Stimulated activated CD4-positive, alpha-beta T cell treated with anti-CD3 and anti-CD28 coated beads, Interleukin-12 subunit alpha, Interleukin-12 subunit beta, amount 100 ng/mL, for 24 hours (primary cell): ENCODE measurements at places on chromosomes 2 and 18.
A peak's percentile ranks its signal among the peaks of the same experiment; 100 is the strongest.

GRCh38 chr18:49491534-49491856 is 4.5 kb upstream of the C18orf32 start:
- DNase-seq, result no peak

- DNase-seq, result no peak
These were observed 7.4 kb downstream of the DCTN1 start for GRCh38 chr2:74372674-74373073.

DNA sequence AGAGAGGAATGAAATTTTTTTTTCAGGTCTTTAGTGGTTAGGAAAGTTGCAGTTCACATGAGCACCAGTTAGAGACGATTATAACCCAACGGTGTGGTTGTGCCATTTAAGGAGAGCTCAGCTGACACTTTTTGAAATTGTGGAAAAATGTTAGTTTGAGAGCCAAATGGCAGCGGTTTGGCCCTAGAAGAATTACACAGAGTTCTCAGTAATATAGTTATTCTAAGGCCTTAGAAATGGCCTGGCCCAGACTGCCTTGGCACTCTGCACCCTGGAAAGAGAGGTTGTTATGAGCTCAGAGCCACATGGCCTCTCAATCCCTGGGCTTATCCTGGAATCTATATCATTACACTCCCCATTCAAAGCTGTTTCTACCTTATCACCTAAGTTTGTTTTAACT is 117.4 kb downstream of the RHBDD1 start:
- no peak for DNase-seq

GRCh38 chr2:207141386-207141785 is 24.4 kb downstream of the KLF7 start:
- DNase-seq, result no peak

DNA sequence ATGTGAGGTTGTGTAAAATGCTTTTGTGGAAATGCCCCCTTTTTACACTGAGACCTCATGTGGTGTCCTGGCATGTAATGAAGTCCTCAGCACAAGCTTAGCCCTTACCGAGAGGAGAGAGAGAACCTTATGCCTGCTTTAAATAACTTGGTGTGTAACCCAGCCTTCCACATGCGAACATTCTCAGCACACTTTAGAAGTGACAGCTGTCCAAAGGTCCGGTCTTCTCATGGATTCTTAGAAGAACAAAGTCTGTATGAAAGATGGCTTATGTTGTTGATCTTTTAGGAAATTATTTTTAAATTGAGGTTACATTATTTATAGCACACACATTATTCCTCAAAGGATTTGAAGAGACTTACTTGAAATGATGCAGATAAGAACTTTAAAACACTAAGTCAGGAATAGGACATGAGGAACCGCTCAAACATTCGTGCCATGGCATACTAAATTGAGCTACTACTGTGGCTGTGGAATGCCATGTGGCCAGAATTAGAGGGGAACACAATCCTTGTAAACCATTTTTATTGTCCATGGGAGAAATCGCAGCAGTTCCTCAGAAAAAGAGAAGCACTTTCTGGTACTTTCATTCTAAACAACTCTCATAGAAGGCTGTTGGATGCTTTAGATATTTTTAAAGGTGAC is 79.6 kb downstream of the WDSUB1 start:
- DNase-seq, result no peak

GRCh38 chr2:8803658-8804379 is 33.6 kb downstream of the KIDINS220 start:
- peak; percentile 42 for DNase-seq

DNA sequence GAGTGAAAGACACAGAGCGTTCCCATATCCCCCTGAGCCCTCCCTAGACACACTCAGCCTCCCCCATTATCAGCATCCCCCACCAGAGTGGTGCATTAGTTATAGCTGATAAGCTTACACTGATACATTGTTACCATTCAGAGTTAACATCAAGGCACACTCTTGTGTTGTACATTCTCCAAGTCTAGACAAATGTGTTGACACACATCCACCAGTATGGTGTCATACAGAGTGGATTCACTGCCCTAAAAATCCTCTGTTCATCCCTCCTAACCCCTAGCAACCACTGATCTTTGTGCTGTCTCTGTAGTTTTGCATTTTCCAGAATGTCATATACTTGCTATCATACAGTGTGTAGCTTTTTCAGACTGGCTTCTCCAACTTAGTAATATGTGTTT is 78.0 kb upstream of the RPL31 start:
- DNase-seq, result no peak

DNA sequence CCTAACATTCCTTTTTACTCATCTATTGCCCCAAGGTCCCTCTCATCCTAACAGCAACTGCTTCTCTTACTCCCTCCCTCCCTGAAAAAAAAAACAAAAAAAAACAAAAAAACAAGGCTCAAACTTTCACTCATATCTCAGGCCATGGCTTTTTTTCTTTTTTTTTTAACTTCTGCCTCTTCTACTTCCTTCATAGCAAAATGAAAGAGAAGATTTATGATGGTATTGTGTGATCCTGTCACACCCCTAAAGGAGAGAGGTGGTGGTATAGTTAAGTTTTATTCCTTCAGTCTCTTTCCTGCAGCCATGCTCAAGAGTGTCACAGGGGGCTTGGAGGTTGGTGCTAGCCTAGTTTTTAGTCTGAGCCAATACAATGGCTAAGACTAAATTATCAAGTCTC is 21.5 kb upstream of the EPC2 start:
- no peak for DNase-seq

GRCh38 chr18:2883076-2883735 is 36.4 kb downstream of the EMILIN2 start:
- DNase-seq, result peak; percentile 34

- no peak for DNase-seq
These were observed 495.8 kb downstream of the NRXN1 start for GRCh38 chr2:50535971-50536759.

DNA sequence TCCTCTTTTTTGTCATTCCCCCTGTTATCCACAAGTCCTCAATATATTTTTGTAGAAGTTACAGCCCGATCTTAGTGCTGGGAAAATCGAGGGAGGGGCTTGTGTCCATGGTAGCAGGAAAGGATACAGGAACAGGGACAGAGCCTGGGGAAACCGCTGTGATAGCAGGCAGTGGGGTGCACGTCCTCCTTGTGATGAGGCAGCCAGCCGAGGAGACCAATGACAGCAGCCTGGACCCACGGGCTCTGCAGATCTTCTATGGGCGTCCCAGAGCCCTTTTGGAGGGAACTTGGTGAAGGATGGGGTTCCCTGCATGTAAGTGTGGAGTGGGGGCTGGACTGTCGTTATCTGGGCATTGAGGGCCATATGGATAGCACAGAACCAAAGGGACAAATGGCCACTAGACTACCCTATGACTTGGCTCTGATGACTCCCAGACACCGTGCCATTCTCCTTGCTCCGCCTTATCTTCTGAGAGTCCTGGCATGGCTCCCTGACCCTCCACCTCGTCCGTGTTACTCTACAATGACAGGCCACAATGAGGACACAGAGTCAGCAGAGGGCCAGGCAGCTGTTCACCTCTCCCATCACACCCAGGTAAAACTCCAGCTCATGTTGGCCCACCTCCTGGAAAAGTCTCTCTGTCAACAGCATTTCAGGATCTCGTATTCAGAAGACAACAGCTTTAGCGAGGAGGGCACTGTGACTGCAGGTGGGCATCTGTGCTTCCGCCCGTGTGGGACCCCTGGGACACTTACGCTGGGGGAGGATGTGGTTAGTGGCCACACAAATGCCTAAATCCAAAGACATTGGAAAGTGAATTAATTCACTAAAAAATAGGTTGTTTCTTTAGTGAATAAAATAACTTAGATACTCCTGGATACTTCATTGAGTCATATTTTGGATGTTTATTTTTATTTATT is 100.1 kb downstream of the VAPA start:
- DNase-seq, result no peak

GRCh38 chr2:241122376-241123002 is 20.4 kb upstream of the MTERF4 start:
- DNase-seq, result no peak

DNA sequence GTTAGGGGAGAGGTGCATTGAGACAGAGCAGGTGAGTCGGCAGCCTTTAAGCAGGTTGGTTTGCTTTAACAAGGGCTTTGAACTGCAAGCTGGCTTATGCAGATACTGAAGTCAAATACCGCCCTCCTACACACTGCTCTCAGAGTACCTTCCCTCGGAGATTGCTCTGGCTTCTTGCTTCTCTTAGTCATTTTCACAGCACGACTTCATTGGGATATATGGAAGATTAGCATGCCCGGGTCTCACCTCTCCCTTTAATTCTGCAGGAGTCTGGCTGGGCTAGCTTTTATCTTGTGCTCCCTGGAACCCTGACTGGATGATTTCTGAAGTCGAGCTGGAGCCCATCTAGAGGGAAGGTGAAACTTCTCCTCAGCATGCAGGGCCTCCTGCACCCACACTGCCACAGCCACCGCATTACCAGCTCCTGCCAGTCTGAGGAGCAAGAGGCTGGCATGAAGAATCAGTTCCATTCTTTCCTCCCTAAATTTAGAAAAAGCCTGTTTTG is 395.5 kb upstream of the HNRNPA3 start:
- no peak for DNase-seq

DNA sequence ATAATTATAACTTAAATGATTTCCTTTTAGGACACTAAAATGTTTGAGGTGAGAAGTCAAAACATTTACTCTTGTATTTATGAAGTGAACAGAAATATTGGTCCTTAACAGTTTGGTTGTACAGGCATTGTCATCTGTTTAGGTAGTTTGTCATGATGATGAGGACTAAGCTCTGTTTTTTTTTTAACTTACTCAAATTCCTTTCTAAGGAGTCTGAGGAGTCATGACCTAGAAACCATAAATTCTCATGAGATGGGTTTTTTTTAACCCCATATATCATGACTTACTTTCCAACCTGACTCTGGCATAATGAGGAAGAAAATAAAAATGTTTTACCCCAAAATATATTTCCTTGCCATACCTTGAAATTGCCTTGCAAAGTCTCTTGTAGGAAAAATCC is 1176.2 kb downstream of the SUCLG1 start:
- no peak for DNase-seq

DNA sequence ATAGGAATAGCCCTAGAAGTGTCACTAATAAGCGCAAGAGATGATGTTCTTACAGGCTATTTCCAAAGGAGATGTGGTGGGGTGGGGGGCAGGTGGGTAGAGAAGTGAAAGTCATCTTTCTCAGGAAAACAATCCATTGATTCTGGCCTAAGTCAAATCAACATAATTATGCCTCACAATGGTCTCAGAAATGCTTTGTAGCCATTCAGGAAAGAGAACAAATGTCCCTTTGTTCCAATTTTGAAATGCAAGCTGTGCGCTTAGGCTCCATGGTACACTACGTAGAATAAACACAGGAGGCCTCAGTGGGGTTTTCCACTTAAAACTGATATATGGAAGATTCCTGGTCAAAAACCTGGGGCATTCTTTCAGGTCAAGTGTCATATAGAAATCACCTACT is 529.9 kb upstream of the KLHL29 start:
- no peak for DNase-seq

- DNase-seq, result no peak
These were observed 82.4 kb downstream of the RBMS1 start for GRCh38 chr2:160411167-160411566.

DNA sequence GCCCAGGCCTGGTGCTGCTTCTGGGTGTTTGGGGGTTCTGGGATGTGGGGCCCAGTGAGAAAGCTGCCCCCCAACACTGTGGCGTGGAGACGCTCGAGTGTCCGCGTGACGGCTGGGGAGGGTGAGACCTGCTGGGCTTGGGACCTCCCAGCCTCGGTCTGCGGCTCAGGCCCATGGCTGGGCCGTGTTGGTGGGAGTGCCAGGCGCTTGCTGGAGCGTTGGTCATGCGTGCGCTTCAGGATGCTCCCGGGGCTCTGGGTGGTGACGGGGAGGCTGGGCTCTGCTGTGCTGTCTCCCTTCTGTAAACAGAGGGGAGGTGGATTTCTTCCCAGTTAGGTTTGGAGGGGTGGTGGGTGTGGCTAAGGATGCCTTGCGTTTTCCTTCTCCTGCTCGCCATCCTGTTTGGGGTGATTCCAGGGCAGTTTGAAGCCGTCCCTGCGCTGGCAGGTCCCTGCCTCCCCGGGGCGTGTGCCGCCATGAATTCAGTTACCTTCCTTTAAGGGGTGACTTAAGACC is 606 bp downstream of the GAL3ST2 start:
- no peak for DNase-seq

DNA sequence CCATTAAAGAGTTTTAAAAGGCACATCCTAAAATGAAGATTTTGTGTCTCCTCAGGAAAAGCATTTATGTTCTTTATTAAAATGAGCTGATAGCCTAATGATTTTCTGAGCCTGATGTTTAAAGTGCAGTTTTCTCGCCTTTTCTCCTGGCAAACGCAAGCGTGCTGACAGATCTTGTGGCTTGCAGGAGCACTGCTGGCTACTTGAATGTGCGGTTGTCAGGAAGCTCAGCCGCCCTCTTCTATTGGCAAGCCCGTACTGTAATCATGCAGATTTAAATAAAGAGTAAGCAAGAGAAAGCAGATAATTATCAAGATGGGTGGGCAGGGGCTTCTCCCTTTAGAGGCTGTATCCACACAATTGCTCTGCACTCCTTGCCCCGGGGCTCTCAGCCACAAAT is 139.5 kb upstream of the SPHKAP start:
- DNase-seq, result no peak

DNA sequence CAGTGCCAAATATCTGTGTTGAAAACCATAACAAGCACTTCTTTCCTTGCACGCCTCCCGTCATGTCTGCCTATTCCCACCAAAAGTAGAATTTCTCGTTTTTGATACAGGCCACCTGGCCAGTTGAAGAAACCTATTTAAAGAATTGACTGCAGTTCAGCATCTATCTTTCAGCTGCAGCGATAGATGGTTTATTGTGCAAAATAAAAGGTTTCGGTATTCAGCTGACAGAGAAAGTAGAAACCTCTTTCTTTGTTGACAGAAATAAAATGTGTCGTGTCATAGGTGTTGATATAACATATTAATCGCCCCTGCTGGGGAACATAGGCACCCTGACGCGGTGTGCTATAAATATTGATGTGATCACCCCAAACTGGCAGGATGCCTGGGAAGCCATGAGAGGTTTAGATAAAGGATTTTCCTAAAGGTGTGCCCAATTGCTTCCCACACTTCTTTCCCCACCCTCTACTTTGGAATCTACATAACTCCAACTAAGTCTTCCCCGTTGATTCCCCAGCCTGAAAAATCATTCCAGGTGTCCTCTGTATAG is 570.4 kb downstream of the CCDC85A start:
- no peak for DNase-seq

DNA sequence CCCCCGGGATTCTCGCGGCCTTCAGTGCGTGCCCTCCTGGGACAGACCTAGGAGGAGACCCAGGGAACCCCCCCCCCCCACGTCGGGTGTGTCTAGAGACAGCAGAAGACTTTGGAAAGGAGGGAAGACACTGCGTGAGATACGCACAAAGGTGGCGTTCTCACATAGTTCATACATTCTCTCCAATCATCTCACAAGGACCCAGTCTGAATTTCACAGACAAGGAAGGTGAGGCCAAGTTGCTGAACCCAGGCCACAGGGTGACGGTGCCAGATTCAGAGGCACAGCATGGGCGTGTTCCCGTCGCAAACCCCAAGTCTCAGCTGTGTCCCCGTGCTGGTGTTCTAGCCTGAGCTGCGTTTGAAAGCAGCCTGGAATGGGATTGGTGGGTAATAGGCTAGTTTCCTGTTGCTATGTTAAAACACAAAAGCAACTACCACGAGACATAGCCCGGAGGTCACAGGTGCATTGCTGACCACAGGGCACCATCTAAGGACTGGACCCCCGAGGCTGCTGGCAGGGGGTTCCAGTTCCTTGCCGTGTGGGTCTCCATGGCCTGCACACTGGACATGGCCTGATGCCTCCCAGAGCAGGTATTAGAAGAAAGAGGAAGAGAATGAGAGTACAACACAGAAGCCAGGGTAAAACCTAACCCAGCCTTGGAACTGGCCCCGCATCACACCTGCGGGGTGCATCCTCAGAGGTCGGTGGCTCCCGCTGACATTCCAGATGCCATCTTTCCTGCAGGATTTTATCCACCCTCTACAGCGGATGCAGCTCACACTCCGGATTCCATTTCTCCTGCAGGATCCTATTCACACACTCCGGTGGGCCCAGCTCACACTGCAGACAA is 1.1 kb upstream of the PXDN start:
- DNase-seq, result no peak
